Brain pericyte (primary cell): ENCODE measurements at places on chromosomes 5 and 9.

- DNase-seq, result no peak
Measured at GRCh38 chr9:36398745-36399144, 1.3 kb downstream of the RNF38 start.

DNA sequence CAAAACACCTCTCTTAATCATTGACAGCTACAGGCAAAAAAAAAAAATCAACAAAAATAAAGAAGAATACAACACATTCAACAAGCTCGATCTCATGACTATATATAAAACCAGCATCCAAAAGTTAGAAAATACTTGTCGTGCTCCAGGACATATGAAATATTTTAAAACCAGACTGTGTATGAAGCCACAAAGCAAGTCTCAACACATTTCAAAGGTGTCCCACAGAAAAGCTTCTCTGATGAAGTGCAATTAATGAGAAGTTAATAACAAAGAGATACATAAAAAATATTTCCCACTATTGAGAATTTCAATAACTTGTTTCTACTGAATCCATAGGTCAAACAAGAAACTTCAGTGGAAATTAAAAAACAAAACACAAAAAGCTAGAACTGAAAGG is 178.7 kb downstream of the PLK2 start:
- no peak for DNase-seq

DNA sequence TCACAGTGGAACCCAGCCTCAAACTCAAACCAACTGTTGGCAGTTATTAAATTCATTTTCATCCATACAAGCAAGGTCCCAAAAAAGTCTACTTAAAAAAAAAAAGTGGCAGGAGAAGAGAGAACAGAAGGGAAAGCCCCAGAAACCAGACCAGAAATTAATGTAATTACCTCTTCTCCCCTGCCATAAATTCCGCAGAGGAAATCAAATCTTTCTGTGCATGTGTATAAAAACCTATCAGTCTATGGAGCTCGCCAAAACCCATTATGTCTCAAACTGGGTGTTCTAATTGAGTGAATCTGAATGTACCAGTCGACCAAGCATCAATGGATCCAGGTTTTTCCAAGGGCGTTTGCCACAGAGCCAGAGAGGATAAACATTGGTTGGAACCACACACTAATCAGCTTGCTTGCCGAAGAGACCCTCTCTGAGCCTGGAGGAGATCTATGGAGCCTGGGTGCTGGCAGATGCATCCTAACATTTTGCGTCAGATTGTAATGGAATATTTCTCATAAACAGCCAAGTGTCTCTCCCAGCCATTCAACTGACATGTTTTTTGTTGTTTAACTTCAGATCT is 7.9 kb upstream of the HAND1 start:
- no peak for DNase-seq

GRCh38 chr9:92294297-92294676 is 790 bp upstream of the IARS1 start:
- no peak for DNase-seq

- DNase-seq, result no peak
Measured at GRCh38 chr5:134328619-134329018, 38.4 kb downstream of the CDKL3 start.

DNA sequence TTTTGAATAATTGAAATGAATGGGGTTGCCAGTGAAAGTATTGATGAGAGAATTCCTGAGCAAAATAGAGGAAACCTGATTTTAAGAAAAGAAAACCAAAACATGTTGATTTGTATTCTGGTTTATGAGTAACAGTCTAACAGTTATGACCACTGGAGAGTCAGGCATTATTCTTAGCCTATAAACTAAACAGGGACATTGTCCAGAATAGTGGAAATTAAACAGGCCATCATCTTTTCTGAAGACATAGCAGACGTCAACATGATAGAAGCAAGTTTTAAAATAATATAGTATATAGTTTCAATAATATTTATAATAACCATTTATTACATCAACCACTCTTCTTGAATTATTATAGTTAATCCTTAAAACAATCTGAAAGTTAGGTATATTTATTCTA is 178.3 kb upstream of the MPDZ start:
- DNase-seq, result no peak

DNA sequence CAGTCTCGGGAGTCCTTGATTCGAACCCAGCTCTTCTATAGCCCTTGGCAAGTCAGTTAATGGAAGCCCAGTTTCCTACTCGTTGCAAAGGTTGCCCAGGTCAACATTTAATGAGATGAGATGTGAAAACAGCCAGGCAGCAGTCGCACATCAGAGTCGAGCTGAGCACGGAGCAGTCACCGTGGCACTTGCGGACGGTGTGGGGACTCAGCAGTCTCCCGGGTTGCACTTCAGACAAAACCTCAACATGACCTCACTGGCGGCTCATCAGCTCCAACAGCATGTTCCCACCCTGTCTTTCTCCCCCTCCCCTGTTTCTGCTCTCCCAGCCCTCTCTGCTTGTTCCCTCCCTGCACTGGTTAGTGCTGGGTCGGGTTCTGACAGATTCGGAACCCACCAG is 35.8 kb downstream of the UBE2QL1 start:
- no peak for DNase-seq

- no peak for DNase-seq
Measured at GRCh38 chr9:109349421-109349846, 28.6 kb upstream of the EPB41L4B start.

DNA sequence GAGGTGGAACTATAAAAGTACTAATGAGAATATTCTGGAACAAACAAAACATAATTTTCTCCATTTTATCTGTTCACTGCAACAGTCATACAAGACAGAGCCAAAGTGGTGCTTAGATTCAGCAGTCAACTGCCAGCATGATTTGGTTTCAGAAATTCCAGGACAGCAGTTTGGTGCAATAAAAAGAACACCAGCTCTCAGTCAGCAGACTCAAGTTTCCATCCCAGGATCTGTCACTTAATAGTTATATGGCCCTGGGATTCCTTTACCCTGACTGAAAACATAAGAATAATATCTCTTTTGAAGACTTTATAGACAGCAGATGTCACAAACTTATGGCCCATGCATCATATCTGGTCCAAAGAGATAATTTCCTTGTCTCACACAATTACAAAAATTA is 92.8 kb upstream of the RASEF start:
- no peak for DNase-seq

- DNase-seq, result no peak
Measured at GRCh38 chr9:14205463-14205862, 108.5 kb downstream of the NFIB start.

DNA sequence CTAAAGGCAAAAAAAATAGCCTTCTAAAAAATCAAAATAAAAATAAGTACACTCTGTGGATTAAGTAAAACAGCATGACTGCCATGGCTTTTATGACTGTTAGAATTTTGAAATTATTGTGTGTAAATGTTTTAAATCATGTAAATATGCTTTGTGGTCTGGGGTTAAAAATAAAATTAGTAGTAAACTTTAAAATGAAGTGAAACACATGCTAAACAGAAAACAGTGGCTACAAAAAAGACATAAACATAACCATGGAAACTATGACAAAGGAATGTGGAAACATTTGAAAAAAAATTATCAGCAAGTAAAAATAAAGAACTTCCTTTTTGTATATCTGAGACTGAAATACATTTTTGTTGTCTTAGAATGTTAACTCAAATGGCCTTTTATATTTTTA is 134.5 kb upstream of the SPEF2 start:
- no peak for DNase-seq

GRCh38 chr9:18233776-18234445 is 240.0 kb upstream of the ADAMTSL1 start:
- DNase-seq, result no peak

DNA sequence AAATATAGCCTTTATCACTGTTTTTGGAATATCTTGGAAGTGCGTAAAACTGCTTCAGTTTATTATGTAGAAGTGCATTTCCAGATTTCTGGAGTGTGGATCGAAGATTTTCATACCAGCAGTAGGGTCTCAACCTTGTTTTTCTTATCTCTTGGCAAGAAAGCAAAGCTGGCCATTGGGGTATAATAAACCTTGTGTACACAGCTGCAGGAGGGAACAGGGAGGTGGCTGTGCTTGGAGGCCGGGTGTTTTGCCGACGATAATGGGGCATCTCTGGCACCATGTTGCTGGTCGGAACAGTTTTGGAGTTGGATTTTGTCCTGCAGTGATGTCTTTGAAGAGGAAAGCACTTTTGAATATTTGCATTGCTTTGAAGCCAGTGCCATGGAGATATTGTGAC is 308.8 kb upstream of the DMRT1 start:
- no peak for DNase-seq
